ENCODE measurements at places on chromosomes 3 and 15. TPM values are rescaled to one million over a fixed set of nuclear protein-coding genes. Genes with fewer than 3 reads are reported as not detected.

CCK gene
- not detected for total RNA-seq

ISLR gene
- total RNA-seq, result 0.53 TPM

PAK6 gene
- total RNA-seq, result 0.17 TPM

SENP8 gene
- total RNA-seq, result 1.8 TPM

TNK2 gene
- total RNA-seq, result 14.6 TPM

MOBP gene
- total RNA-seq, result not detected

CGNL1 gene
- total RNA-seq, result 4.7 TPM

SNAPC5 gene
- 30.1 TPM for total RNA-seq

AGTR1 gene
- total RNA-seq, result not detected

SAMMSON gene
- 0.12 TPM for total RNA-seq

PRSS50 gene
- not detected for total RNA-seq

GRCh38 chr3:194375473-194376240 is 6.1 kb upstream of the LRRC15 start:
- no peak for DNase-seq

DNA sequence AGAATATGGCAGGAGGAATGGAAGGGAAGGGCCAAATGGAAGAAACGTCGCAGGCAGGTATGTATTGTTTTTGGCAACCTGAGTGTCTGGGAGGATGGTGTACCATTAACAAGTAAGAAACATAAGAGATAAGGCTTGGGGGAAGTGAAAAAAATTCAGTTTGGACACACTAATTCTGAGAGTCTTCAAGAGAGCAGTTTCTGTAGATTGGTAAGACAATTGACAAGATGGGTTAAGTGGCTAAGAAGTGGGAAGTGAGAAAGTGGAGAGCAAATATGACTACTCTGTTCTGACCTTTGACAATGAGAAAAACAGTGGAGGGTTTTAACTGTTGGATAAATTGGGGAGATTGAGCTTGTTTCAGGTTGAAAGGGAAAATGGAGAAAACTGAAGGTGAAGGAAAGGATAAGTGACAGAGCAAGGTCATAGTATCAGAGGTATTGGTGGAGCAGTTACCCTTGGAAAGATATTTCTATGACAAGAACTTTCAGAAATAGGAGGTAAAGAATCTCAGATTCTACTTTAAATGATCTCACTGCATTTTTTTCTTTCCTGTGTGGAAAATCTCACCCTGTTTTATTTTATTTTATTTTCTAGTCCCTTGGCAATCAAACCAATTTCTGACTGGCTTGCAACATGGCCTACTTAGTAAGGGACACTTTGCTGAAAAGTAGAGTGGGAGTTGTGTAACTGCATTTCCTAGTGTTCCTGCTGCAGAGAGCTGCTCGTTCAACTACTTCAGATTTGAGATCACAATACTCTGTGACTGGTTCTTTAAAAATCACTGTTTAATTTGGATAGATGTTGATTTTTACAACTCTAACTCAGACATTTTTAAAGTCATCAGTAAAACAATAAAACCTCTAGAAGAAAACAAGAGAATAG is 23.1 kb upstream of the GABPB1 start:
- DNase-seq, result no peak

DNA sequence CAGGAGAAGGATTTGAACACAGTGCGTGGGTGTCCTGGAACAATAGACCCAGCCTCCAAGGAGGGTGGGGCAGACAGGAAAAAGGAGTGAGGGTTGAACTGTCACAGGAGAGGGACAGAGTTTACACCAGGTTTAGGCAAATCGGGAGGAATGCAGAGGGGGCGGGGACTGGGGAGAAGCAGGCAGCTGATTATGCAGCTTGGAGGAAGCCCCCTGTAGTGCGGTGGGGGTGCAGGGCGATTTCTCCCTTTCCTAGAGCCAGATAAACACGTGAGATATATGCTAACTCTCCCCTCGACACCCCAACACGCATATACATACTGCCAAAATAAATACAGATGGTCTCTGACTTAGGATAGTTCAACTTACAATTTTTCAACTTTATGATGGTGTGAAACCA is 108.6 kb upstream of the PRR20G start:
- no peak for DNase-seq

DNA sequence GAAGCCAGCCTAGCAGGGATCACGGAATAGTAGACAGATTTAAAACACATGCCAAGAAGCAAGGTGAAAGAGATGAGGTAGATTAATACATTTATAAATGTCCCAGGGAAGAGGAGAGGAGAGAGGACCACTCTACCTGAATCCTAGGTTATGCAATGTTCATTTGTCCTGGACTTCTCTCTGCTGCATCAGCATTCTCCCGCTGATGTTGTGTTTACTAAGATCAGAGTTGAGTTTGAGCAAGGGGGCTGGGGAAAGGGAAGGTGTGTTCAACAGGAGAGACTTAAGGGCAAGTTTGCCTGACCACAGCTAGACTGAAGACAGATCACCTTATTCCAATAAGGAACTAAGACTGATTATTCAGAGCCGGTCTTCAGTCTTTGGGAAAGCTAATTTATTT is 1.1 kb upstream of the KPNA1 start:
- no peak for DNase-seq

GRCh38 chr3:47337656-47338055 is 43.2 kb upstream of the PTPN23 start:
- DNase-seq, result no peak

DNA sequence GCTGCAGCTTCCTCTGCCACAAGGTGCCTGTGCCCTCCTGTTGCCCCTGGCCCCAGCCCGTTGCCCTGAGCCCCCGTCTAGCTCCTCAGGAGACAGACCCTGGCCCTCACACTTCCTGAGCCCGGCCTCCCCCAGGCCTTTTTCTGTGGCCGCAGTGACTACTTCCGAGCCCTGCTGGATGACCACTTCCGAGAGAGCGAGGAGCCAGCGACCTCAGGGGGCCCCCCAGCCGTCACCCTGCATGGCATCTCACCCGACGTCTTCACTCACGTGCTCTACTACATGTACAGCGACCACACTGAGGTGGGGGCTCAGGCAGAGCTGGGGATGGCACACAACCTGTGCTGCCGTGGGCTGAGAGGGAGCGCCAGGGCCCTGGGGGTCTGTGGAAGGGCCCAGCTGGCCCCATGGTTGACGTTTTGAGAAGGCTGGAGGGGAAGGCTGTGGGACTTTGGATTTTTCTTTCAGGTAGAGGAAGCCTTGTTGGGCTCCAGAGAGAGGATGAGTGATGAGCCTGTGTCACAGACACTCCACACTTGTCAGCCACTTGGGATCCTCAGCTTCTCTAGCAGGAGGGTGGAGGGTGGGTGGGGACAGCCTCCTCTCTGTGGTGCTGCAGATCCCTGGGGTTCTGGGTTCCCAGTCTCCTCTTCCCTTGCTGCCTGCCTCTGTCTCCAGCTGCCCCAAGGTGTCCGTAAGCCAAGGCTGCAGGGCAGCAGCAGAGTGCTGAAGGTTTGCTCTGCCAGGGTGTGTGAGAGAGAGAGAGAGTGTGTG is 5.0 kb downstream of the ABTB1 start:
- DNase-seq, result no peak

DNA sequence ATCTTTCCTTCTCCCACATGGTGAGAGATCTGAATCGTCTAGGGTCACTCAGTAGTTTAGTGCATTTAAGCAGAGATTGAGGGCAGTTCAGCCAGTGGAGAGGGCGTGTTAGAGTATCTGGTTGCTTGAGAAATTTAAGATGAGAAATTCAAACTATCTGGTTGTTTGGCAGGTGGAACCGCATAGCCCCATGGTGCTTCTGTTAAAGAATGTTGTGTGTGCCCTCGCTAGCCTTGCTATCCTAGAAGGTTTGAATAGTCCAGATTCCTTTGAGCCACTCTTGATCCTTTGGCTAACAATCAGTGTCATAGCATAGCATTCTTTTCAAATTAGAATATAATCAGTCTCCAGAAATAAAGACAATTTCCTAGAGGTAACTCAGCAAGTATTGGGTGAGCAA is 32.1 kb downstream of the ABHD17C start:
- peak; percentile 27 for DNase-seq

- DNase-seq, result no peak
Observed at GRCh38 chr3:169002689-169003088, 660.8 kb downstream of the MECOM start.

GRCh38 chr15:37771465-37771864 is 163.0 kb upstream of the TMCO5A start:
- DNase-seq, result peak; percentile 48

GRCh38 chr15:92393071-92393979 is at the start of gene ST8SIA2:
ST8SIA2 (plus strand) TSS chr15:92393881; CDS start chr15:92394065, 184 bp downstream.
- no peak for DNase-seq

GRCh38 chr3:27589795-27590194 is 105.6 kb upstream of the SLC4A7 start:
- peak; percentile 39 for DNase-seq

- no peak for DNase-seq
Observed at GRCh38 chr3:116940719-116941118, 231.1 kb downstream of the TUSC7 start.

DNA sequence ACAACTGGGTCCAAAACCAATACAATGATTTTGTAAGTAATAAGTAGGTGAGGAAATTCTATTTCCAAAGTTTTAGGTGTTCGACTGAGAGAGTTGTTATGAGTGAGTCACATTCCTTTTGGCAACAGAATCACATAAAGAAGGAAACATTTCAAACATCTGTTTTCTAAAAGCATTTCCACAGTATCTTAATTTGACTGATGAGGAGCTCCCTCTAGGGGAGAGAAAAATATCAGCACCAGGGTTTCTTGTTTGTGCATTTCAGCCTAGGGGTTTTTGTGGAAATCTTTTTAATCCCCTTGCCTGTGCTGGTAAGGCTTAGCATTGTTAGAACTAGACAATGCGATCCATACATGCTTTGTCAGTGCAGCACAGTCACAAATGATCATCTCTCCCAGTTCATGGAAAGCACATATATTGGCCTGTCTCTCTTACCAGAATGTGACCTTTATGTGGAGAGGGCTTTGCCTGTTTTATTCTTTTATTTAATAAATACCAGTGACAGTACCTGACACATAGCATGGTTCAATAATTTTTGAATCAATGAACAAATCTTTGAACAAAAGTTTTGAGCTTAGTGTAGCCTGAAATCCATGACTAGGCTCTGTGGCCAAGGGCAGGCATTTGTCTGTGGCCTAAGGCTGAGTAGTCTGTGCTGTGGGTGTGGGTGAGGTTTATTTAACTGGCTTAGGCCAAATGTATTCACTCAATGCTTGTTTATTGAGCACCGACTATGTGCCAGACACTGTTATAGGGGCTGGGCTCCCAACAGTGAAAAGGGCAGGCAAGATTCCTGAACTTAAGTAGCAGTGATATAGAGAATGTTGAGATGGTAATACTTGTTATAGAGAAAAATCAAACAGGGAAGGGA is 21.1 kb upstream of the IQCF6 start:
- DNase-seq, result peak; percentile 66

DNA sequence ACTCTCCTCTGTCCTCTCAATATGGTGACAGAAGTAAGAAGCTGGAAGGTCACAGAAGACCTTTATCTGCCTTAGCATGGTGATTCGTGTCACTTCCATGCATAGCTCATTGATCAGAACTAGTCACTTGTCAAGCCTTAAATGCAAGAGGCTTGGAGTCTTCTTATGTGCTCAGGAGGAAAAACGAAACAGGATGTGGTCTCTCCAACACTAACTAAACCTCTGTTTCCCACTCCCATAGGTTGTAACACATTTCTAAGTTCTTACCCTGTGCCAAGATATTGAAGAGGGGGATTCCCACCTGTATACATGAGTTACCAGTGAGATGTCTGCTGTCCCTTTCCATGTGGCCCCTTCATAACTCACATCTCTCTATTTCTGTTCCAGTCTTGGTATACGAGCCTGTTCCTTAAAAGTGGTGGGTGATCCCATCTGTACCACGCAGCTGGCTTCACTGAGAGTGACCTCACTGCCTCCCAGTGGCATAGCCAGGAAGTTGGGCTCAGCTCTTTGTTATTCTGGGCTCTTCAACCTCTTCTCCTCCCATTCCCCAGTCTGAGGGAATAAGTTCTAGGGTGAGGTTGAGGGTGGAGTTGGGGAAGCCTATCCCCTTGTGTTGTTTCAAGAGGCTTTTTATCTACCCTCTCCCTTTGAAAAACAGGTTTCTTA is 203.2 kb upstream of the PPP2R3A start:
- no peak for DNase-seq

- peak; percentile 82 for DNase-seq
Observed at GRCh38 chr15:74382004-74382816, 14.8 kb upstream of the CYP11A1 start.

DNA sequence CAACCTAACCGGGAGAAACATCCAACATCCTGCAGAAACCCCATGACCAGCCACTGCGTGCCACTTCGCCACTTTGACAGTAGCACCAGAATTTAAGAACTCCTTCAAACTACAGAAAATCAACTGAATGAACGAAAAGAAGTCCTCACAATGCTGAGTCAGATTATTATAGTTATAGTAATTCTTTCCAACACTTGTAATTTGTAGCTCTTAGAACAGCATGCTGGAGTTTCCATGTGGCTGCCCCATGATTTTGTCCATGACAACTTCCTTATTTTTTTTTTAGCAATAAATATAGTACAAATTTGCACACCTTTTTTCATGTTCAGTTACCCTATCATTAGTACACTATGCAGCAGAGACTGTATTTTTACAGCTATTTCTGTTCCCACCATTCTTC is 26.1 kb upstream of the SSR3 start:
- no peak for DNase-seq

- no peak for DNase-seq
Observed at GRCh38 chr3:125428216-125428830, 53.2 kb upstream of the ZNF148 start.

GRCh38 chr3:177595530-177596188 is 398.4 kb upstream of the TBL1XR1 start:
- no peak for DNase-seq

- no peak for DNase-seq
Observed at GRCh38 chr15:96629511-96629910, 299.0 kb downstream of the NR2F2 start.

- DNase-seq, result no peak
Observed at GRCh38 chr3:121979734-121980449, 42.2 kb downstream of the ILDR1 start.

- DNase-seq, result no peak
Observed at GRCh38 chr15:45163508-45163856, 24.3 kb downstream of the SHF start.

DNA sequence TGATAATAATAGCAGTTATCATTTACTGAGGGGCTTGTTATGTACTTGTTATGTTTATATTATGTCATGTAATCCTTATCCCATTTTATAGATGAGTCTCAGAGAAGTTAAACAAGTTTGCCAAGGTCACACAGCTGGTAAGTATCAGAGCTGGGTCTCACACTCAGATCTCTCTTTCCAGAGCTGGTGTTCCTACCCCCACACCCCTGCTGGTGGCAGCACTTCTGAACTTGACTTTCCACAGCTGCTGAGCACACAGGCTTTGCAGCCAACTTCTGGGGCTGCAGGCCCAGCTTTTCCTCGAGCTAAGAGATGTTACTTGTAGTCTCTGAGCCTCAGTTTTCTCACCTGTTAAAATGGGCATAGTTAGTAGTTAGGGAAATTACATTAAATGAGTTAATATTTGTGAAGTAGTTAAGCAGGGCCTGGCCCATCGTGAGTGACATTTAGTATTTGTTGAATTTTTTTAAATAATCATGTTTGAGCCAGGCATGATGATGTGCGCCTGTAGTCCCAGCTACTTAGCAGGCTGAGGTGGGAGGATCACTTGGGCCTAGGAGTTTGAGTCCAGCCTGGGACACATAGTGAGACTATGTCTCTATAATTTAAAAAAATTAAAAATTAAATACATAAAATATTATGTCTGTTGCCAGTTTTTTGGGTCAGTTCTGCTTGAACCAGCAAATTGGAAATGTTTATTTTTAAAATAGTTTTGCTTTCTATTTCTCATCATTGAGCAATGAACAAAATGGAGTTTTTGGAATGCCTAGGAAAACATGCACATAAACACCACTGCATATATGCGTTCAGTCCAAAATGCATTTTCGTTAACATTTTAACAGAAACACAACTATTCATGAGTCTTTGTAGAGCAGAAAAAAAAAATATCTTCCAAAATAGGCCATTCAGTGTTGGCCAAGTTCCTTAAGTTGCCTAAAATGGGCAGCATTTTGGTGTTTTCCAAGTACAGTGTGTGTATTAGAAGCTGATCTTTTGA is 87.3 kb downstream of the SMAD6 start:
- DNase-seq, result no peak

Measured in A172 (cell line).